ENCODE measurements at places on chromosomes 4 and X.
A peak's percentile ranks its signal among the peaks of the same experiment; 100 is the strongest.

DNA sequence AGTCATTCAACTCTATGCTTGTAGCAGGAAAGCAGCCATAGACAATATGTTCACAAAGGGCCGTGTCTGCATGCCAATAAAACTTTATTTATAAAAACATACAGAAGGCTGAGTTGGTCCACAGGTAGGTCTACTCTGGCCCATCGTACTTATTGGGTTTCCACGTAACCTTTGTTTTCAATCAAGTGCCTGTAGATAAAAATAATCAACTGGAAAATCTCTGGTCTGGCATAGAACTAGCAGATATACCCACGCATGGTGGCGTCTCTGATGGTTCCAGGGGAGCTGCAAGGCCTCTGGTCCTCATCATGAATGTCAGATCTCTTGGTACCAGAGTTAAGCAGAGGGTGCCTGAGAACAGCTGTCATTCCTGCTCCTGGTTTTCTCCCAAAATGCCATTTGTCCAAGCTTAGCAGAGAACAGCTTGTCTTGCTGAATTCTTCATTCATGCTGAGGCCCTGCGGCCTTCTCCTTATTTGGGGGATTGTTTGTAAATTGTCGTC, 31.4 kb upstream of the JAKMIP1 start:
- no peak for DNase-seq

DNA sequence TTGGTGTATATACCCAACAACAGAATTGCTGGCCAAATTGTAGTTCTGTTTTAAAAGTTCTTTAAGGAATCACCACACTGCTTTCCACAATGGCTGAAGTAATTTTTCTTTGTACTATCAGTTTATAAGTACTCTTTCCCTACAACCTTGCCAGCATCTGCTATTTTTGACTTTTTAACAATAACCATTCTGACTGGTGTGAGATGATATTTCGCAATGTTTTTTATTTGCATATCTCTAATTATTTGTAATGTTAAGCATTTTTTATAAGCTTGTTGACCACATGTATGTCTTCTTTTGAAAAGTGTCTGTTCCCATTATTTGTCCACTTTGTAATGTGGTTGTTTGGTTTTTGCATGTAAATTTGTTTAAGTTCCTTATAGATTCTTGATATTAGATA, 509.9 kb upstream of the POU3F4 start:
- no peak for DNase-seq

DNA sequence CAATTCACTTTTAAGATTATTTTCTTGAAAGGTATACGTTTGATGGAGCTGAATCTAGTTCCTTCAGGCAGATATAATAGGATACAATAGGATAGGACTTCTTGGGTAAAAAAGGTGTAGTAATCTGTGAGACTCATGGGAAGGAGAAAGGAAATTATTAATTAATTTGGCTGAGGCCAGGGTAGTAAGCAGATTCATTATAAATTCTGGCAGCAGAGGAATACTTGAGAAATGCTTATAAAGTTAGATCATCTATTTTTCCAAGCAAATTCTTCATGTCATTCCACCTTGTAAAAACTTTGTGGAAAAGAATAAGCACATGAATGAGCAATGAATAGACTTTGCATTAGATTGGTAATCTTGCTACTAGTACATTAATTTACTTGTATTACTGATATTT, 46.9 kb downstream of the GYPE start:
- DNase-seq, result no peak

DNA sequence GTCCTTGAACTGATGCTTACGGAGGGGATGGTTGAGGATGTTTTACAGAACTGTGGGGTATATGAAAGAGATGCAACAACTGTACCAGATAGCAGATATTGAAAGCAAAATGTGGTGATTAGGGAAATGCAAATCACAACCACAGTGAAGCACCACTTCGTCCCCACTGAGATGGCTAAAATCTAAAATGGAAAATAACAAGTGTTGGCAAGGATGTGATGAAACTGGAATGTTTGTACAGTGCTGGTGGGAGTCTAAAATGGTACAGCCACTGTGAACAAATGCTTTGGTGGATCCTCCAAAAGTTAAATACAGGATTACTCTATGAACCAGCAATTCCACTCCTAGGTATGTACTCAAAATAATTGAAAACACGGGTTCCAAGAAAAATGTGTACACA, 22.9 kb downstream of the XG start:
- DNase-seq, result no peak

DNA sequence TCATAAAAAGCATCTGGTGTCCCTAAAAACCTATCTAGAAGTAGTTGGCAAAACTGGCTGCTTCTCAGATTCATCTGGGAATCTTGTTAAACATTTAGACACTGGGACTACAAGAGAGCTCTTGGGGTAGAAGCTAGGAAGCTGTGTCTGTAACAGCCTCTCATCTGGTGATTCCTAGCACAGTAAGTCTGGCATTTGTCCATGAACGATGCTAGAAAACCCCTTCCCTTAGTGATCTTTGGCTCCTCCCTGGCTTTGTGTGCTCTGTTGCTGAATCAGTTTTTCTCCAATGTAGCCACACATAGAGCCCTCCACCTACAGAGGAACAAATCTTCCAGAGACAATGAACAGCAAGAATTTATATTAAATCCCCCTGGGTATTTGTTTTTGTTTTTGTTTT, 951.7 kb upstream of the LCORL start:
- no peak for DNase-seq

DNA sequence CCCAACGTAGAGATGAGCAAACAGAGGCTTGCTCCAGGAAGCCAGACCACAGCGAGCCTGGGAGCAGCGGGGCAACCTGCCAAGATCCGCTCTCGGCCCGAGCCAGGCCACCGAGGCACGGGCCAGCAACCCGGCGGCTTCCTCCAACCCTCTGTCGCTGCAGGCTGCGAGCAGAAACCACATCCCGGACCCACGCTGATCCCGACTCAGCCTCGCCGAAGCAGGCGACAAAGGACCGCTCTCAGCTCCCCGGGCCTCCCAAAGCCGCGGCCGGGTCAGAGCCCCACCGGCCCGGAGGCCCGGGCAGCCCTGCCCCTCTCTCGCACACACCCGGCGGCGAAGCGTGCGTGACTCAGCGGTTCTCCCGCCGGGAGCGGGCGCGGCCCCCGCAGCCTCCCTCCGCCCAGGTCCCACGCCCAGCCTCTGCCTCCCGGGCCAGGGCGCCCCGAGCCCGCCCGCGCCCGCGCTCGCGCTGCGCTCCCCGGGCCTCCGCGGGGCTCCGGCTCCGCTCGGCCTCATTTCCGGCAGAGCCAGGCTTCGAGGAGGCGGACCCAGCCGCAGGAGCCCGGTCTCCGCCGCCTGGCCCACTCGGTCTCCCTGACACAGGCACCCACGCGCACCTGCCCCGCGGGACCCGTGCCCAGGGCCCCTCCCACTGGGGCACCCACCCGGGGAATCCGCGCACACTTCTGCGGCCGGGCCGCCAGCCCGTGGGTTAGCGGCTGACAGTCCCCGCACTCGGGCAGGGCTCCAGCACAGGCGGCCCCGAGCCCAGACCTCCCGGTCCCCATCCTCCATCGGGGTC, 1.7 kb downstream of the PPP2R2C start:
- DNase-seq, result peak; percentile 78

Measured in left cardiac atrium (tissue), 4 donors.